ENCODE measurements at places on chromosomes 7 and 10.

DNA sequence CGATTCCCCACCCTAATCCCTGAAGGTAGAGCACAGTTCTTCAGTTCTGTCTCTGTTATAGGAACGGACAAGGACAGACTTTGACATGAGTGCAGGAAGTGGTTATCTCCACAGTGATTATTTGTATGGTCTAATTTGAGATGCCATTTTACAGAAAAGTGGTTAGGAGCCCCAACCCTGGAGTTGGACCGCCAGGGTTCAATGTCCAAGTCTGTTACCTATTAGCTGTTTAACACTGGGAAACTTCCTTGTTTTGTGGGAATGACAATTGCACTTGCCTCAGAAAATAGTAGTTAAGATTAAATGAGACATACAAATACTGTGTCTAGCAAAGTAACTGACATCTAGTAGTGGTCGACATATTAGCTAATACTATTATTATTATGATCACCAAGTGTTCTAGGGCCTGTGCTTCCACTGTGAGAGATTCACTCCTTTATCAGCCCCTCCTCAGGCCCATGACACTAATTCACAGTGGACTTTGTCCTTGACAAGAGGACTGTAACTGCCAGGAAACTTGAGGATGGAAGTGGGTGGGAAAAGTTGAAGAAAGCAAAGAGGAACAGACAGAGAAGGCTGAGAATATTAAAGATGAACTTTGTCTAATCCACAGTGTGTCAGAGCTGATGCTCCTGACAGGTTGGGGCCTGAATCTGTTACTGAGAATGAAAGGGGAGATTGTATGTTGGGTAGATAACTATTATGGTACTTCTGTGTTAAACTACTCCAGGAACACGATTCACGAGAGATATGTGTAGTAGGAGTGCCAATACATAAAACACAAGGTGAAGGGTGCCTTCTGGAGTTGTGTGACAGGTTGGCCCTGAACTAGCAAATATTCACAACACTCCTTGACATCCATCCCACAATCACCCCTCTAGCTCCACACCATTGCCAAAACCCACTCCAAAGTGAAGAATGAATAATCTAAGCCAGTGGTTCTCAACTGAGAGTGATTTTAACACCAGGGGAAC, 66.4 kb downstream of the TAC1 start:
- no peak overlapping the region for H3K27ac ChIP-seq
- H3K4me1 ChIP-seq: no peaks in the 10 kb centered on the region
- H3K27me3 ChIP-seq: peaks cover 20% of the 10 kb centered on the region
- no peak for DNase-seq
- H3K4me3 ChIP-seq: no peak overlapping the region

DNA sequence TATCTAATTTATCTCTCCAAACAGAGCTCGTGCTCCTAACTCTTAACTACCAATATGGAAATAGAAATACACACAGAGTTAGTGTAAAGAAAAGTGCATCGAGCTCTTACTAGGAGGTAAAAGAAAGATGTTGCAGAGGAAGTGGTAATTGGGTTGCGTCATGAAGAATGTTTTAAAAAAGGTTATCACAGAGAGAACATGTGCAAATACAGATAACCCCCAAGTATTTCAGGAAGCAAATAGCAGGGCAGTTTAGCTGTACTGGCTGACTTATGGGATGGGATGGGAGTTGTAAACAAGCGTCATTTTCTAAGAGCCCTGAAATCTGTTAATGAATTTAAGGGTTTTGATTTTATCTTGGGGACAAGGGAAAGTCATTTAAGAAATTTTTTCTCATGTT, 153.9 kb downstream of the AGMO start:
- no peaks in the 10 kb centered on the region for H3K4me1 ChIP-seq
- H3K27ac ChIP-seq: no peak overlapping the region
- DNase-seq: no peak
- H3K4me3 ChIP-seq: no peak overlapping the region
- no peaks in the 10 kb centered on the region for H3K36me3 ChIP-seq

GRCh38 chr10:98259606-98260315, 8.2 kb downstream of the LOXL4 start:
- DNase-seq: no peak
- no peaks in the 10 kb centered on the region for H3K36me3 ChIP-seq
- no peak overlapping the region for H3K4me3 ChIP-seq

DNA sequence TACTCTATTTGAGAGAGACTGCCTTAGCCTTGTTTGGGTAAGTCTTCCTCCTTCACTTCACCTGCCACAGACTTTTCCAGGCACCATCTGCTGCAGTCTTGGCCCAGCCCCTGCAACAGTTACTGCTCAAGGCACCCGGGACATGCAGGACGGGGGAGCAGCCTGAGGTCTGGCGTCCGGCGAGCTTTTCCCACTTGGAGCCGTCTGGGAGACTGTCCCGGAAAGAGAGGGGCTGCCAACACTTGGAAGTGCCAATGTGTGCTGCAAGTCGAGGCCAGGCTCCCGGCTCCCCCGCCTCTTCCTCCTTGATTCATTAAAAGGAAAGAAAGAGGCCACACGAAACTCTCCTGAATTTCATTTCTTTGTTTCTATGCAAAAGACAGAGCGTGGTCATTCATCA, 13.7 kb downstream of the HTRA1 start:
- no peaks in the 10 kb centered on the region for H3K36me3 ChIP-seq
- DNase-seq: no peak
- no peak overlapping the region for H3K4me3 ChIP-seq
- no peak overlapping the region for H3K27ac ChIP-seq
- H3K4me1 ChIP-seq: no peaks in the 10 kb centered on the region

DNA sequence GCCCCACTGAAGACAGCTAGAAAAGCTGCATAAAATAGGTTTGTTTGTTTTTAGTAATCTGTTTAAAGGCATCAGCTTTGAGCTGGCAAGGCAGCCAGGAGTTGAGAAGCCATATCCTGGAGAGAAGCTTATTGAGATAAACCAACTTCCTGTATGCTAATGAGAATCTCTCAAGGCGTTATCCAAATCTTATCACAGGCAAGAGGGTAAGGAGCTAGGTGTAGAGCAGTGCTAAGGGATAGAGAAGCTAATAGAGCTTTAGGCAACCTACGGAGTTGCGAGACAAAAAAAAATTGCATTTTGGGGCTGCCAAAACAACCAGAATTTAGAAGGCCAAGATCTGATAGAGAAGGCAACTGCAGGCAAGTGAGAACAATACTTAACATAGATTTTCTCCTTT, 641.6 kb downstream of the SH2D4B start:
- H3K27ac ChIP-seq: no peak overlapping the region
- no peaks in the 10 kb centered on the region for H3K4me1 ChIP-seq
- H3K4me3 ChIP-seq: no peak overlapping the region
- no peaks in the 10 kb centered on the region for H3K27me3 ChIP-seq

DNA sequence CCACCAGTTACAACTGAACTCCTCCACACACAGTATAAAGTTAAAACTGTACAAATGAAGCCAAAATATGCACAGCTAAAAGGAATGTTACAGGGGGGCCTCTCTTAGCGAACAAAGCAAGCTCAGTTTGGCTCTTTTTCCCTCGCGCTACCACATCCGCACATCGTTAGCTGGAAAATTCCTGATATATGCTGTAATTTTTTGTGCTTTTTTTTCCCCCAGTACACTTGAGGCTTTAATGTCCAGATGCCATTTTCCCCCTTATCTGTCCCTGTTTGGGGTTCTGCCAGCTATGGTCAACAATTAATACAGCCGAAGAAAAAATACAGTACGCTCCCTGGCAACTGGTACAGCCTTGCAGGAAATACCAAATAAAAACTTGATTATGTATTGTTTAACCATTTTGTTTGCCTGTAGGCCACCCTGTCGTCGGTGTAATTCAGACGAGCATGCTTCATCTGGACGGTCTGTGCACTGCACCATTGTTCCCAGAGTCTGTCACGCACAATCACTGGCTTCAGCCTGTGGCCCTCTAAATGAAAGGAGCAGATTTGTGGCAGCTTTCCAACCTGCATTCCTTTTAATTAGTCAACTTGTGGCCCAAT, 108.1 kb upstream of the FAM133B start:
- DNase-seq: peak; percentile 48
- H3K4me1 ChIP-seq: peaks cover 46% of the 10 kb centered on the region
- H3K4me3 ChIP-seq: peak overlapping the region; percentile 25
- H3K27ac ChIP-seq: peak overlapping the region; percentile 50
- H3K36me3 ChIP-seq: 0 out of 2 replicates have a peak, but pooled peaks cover 5% of the 10 kb centered on the region

- no peak for DNase-seq
- no peaks in the 10 kb centered on the region for H3K36me3 ChIP-seq
- H3K27me3 ChIP-seq: no peaks in the 10 kb centered on the region
- peaks cover 59% of the 10 kb centered on the region for H3K4me1 ChIP-seq
Measured at GRCh38 chr7:55061726-55062499, 43.1 kb downstream of the EGFR start.

DNA sequence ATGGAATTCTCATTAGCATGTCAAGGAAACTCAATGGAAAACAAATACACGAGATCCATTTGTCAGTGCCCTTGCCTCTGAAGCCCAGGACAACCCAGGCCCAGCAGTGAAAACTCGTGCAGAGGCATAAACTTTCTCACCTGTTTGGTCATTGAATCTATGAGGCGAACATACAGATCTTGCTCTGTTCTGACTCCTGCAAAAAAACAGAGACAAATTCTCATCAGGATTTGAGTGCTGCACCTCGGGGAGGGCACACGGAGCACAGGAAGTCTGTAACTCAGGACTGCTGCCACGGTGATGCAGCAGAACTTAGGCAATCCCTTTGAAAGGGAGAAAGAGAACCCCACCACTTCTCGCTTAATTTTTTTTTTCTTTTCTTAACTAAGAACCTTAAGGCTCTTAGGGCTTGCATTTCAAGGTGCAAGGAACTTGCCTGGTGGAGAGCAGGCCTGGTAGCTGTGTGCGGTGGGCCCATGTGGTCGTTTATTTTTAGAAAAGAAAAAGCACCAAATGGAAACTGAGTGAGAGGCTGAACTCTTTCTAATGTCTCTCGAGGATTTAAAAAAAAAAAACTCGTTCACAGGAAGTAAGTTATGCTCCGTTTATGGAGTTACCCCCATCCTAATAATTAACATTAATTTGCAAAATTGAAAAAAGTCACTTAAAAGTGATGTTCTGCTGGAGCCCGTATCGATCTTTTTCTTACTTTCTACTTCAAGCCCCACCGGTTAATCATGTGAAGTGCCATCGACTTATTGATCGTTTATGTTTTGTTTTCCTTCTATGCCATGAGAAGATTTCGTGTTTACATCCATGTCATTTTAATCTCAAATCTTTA, 1.8 kb downstream of the EBF3 start:
- no peaks in the 10 kb centered on the region for H3K4me1 ChIP-seq
- no peaks in the 10 kb centered on the region for H3K27me3 ChIP-seq
- H3K4me3 ChIP-seq: no peak overlapping the region
- H3K27ac ChIP-seq: no peak overlapping the region

DNA sequence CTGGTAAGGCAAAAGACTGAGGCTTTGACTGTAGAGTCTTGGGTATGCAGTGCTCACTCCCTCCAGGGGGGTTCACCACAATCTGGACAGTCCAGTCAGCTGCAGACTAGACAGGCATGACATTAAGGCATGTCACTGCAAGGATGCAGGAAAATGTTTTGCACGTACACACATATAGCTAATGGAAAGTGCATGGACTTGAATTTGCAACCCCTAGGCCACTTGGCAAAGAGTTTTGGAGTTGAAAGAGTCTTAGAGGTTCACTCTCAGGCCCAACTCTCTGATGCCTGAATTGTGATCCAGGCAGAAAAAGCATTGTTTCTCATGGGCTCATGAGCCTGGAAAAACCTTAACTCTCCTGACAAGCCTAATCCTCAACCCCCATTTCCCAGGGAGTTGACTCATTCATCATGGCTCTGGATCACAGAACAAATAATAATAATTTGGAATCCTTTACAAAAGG, 51.9 kb downstream of the LAMB4 start:
- no peaks in the 10 kb centered on the region for H3K27me3 ChIP-seq
- H3K36me3 ChIP-seq: no peaks in the 10 kb centered on the region
- no peak overlapping the region for H3K27ac ChIP-seq
- no peak overlapping the region for H3K4me3 ChIP-seq
- DNase-seq: no peak

GRCh38 chr10:73577788-73578187, 13.4 kb downstream of the USP54 start:
- no peaks in the 10 kb centered on the region for H3K4me1 ChIP-seq
- no peak overlapping the region for H3K27ac ChIP-seq

DNA sequence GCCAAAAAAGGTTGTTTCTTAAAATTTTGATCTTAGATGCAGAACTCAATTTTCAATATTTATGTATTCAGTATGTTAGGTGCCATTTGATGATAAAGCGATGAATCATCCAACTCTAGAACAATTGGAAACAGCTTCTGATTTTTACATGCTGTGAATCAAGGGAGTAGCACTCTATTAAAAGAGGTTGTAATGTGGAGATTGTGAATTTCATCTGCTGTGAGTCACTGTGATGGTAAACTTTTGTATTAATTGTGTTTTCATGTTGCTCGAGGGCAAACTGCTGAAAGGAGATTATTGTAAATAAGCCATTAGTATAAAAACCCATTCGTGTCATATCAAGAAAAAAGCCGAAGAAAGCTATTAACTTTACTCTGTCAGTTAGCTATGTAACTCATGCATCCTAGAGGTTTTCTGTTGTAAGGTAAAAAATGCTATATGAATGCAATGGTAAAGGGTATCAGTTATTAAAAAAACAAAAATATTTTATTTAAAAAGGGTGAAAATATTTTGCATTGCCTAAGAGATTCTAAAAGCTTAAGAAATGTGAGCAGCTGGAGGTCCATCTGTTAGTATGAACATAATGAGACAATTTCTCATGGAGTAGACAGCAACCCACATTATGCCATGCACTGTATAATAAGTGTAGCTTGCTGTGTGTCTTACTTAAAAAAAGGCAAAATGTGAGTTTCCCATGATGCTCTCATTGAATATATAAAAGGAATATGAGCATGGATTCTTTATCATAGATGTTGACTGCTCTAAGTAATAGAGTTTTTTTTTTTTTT, 511.0 kb upstream of the PCDH15 start:
- H3K4me1 ChIP-seq: no peaks in the 10 kb centered on the region
- no peaks in the 10 kb centered on the region for H3K27me3 ChIP-seq
- H3K4me3 ChIP-seq: no peak overlapping the region
- H3K36me3 ChIP-seq: no peaks in the 10 kb centered on the region
- no peak overlapping the region for H3K27ac ChIP-seq

DNA sequence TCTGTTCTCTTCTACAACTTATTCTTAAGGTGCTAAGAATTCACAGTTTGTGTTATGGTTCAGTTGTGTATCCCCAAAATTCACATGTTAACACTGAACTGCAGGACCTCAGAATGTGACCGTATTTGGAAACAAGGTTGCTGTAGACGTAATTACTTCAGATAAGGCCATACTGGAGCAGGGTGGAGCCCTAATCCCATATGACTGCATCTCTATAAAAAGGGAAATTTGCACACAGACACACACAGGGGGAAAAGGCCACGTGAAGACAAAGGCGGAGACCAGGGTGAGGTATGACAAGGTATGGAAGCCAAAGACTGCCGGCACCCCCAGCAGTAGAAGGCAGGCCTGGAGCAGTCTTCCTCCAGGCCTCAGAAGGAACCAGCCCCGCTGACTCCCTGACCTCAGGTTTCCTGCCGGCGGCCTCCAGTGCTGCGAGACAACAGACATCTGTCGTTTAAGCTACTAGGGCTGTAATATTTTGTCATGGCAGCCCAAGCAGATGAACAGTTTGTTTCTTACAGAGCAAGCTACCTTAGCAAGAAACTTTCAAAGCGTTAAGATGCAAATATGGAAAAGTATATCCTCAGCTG, 98.7 kb downstream of the PROSER2 start:
- DNase-seq: no peak
- H3K4me1 ChIP-seq: no peaks in the 10 kb centered on the region
- H3K27ac ChIP-seq: no peak overlapping the region
- no peak overlapping the region for H3K4me3 ChIP-seq
- peaks cover 10% of the 10 kb centered on the region for H3K36me3 ChIP-seq

All from HCT116 (cell line).